ENCODE measurements at places on chromosomes 2 and 18.
A peak's percentile ranks its signal among the peaks of the same experiment; 100 is the strongest.

DNA sequence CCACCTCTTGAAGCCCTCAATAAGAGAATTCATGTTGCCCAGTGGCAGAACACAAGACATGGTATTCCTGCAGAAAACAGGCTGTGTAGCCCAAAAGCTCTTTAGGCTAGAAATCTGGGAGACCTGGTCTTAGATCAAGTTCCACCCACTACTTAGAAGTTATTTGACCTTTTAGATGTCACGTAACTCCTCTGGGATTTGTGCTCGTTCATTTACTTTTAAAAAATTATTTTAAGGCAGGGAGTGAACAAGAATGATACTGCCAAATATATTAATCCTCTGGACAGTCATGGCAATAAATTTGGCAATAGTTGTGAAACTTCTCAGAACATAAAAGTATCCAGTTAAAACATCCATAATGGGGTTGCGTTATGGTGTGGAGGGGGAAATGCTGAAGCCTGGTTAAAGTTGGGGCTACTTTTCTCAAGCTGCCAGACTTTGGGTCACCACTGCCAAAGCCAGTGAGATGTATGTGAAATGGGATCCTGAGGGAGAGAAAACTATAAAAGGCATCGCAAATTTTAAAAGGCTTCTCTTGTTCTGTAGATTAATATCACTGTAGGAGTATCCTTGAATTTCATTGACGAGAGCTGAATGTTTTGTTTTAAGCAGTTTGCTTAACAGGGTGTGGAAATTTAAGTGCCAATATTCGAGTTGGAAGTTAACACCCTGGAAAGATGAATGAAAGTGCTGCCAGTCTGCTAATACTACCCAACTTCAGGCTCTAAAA lies 15.8 kb downstream of the DAPL1 start:
- DNase-seq = no peak

GRCh38 chr2:106705877-106706276 lies 180.1 kb downstream of the ST6GAL2 start:
- DNase-seq = no peak

GRCh38 chr2:196140213-196140612 lies 31.2 kb downstream of the STK17B start:
- DNase-seq = no peak

- no peak for DNase-seq
These were observed 49.8 kb upstream of the COPS8 start for GRCh38 chr2:237035781-237036475.

DNA sequence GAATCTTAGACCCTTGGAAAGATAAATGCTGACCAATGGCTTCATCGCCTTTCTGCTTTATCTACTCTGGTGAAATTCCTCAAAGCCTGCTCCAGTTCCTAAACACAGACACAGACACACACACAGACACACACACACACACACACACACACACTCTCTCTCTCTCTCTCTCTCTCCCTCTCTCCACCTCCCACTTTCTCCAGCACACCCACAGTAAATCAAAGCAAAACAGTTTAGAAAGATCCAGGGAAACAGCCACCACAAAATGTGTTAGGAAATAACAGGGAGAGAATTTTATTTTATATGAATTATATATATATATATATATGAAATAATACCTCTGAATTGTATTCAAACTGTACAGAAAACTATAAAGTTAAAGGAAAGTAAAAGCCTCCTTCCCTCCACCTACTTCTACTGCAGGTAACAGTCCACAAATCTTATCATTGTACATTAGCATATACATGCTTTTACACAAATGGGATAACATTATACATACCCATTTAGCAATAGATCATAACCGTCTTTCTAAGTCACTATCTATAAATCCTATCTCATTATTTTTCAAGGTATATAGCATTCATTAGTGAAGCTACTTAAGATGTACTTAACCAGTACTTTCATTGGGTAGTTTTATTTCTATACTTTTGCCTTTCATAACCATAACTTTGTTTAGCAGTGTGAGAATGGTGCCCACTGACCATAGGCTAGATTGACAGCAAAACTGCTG lies 38.5 kb downstream of the MREG start:
- no peak for DNase-seq

GRCh38 chr2:57880967-57881366 lies 165.6 kb upstream of the VRK2 start:
- no peak for DNase-seq

GRCh38 chr2:122634256-122634655 lies 878.8 kb downstream of the TSN start:
- peak; percentile 82 for DNase-seq

GRCh38 chr2:1601067-1601412 lies 143.3 kb downstream of the PXDN start:
- DNase-seq = no peak

DNA sequence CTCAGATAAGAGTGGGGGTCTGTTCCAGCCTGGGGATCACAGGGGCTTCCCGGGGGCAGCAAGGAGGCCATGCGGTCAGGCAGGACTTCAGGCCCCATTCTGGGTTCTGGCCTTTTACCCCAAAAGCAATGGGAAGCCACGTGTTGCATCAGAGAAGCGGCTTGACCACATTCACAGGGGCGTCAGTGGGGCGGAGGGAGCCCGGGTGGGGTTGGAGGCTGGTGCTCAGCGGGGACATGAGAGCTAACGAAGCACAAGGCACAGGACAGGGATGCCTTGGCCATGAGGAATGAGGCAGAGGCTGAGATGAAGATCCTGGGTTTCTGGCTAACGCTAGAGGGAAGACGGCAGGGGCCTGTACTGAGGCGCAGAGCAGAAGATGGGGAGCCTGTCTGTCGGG lies 6.1 kb downstream of the HJURP start:
- DNase-seq = no peak

- no peak for DNase-seq
These were observed 1.7 kb upstream of the ONECUT2 start for GRCh38 chr18:57433482-57433881.

GRCh38 chr2:230713331-230714135 lies 891 bp downstream of the CAB39 start:
- DNase-seq = no peak

DNA sequence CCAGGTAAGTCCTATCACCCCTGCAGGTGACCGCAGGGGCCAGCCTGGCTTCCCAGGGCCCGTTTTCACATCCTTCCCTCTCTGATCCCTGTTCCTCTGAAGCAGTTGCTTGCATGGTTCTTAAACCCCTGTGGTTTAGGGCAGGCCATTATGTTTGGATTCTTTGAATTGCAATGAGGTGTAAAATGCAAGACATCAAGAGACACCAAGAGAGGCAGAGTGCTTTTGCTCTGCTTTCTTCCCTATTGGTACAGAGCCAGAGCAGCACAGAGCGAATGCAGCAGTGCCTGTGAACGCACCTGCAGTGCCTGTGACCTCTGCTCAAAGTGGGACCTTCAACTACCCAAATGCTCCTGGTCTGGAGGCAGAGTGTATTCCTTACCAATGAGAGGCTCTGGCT lies 7.6 kb downstream of the RFX8 start:
- no peak for DNase-seq

GRCh38 chr2:10774394-10774793 lies 38.2 kb downstream of the PDIA6 start:
- DNase-seq = no peak

DNA sequence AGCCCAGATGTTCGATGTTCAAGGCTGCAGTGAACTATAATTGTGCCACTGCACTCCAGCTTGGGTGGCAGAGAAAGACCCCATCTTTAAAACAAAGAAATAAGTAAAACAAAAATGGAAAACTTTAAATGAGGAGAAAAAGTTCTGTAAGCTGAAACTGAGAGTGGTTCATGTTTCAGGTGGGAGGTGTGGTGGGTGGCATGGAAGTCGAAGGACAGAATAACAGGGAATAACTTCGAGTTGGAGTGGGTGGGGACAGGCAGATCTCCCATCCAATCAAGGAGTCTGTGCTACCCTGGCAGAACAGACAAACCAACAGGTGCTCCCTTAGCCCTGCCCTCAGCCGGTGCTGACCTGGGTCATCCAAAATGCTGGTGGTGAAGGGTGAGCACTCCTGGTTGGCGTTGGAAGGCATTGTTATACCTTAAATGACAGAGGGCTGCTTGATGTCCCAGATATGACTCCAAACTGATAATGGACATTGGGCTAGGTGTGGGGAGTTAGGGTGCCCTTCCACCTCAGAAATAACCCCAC lies 328.4 kb downstream of the DYSF start:
- no peak for DNase-seq

GRCh38 chr18:62288665-62289008 lies 36.5 kb upstream of the TNFRSF11A start:
- DNase-seq = no peak

DNA sequence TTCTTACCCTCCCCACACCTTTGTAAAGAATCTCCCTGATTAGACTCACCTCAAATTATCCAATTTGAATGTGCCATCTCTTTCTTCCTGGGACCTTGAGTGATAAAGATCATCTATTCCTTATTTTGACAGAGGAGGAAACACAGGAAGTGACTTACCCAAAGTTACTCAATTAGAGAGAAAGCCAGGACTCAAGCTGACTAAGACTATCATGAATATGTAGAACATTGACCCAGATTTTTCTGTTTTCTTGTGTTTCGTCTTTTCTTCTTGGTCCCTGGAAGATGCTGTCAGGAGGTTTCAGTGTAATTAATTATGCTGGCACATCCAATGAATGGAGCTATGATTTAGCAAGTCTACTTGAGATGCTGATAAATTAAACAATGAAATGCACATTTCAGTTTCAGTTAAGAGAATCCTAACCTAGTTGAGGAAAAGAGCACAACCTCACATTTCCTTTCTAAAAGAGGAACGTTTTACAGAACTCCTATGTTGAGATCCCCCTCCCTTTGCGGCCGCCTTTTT lies 380.4 kb downstream of the CLIP4 start:
- no peak for DNase-seq

GRCh38 chr2:23452372-23452771 lies 67.4 kb downstream of the KLHL29 start:
- no peak for DNase-seq

GRCh38 chr18:66647671-66648070 lies 43.8 kb upstream of the CDH19 start:
- DNase-seq = no peak

DNA sequence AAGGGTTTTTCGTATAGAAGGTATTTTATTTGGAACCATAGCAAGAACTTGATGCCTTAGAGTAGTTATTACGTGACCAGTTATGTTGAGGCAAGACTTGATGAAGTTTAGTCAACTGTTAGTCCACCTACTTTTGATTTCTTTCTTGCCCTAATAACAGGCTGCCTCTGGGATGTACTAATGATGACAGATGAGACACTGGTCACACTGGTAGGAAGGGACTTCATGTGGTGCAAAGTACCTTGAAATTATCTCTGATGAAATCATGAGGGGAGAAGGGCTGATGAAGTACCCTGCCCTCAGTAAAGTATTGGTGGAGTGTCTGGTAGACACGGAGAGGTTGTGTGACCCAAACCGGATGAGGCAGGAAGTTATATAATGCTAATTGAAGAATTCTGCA lies 5.4 kb downstream of the DIS3L2 start:
- no peak for DNase-seq
